Bronchial epithelial cell (primary cell): ENCODE measurements at places on chromosomes 1 and 21. TPM values are rescaled to one million over a fixed set of nuclear protein-coding genes. Genes with fewer than 3 reads are reported as not detected.
A peak's percentile ranks its signal among the peaks of the same experiment; 100 is the strongest.

DNA sequence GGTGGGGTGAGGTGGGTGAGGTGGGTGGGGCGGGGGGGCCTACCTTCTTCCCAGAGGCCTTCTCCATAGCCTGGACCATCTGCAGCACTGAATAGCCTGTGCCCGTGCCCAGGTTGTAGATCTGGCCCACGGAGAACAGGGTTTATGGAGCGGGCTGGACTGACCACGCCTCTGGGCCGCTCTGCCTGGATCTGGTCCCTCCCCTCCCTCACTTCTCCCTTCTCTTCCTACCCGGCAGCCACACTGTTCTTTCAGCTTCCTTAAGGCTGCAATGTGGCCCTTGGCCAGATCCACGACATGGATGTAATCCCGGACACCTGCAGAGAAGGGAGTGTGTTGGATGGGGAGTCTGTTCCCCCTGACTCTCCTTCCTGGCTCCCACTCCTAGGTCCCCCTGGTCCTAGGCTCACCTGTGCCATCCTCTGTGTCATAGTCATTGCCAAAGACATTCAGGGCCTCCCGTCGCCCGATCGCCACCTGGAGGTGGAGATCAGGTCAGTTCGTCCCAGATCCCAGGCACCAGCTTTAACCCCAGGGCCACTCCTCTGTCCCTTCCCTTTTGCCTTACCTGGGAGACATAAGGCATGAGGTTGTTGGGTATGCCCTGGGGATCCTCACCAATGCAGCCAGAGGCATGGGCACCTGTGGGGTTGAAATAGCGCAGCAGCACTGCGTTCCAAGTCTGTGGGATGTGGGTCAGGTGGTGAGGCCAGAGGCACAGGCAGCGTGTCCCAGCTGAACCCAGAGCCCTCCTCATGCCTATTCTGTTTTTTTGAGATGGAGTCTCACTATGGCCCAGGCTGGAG lies 3.9 kb downstream of the GALE start:
- no peak for DNase-seq

DNA sequence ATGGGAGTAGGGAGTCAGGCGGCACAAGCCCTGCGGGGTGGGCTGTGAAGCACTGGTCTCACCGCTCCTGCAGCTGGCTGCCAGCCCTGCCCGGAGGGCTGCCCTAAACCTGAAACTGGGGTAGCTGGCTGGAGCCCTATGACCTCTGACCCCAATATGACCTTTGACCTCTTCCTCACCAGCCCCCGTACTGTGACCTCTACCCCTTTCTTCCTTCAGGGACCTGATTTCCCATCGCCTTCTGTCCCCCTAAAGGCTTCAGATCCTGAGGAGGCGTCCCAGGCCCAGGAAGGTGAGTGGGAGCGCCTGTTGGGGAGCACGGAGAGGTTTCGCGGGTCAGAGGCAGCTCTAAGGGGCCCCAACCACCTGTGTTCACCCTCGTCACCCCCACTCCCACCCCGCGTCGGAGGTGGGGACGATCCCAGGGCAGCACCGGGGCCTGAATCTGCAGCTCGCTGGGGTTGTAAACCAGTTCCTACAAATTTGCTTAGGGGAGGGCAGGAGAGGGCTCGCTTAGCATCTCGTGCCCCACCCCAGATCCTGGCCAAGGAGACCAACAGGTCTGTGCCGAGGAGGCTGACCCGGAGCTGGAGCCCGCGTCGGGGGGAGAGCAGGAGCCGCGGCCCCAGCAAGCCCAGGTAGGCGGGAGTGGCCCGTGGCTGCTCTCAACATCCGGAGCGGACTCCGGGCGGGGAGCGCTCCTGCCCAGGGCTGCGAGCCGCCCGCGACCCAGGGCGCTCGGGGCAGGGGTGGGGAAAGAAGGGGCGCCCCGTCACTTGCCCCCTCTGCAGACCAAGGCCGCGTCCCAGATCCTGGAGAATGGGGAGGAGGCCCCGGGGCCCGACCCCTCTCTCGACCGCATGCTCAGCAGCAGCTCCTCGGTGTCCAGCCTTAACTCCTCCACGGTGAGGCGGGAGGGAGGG lies 7.3 kb downstream of the SYTL1 start:
- DNase-seq = peak; percentile 79

DNA sequence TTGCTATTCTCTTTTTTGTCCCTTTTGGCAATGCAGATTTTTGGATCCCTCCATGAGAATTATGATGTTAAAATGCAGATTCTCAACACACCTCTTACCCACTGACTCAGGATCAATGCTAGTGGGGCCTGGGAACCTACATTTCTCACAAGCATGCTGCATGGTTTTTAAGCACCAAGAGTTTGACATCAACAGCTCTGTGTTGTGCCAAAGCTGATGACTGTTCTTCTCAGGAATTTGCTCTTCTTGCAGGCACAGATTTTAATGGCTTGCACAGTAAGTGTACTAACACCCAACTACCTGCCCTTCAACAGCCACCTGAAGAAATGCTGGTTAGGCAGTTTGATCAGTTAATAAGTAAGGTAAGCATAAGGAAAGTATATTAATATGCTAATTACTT lies 468.7 kb downstream of the PTBP2 start:
- peak; percentile 65 for DNase-seq

DNA sequence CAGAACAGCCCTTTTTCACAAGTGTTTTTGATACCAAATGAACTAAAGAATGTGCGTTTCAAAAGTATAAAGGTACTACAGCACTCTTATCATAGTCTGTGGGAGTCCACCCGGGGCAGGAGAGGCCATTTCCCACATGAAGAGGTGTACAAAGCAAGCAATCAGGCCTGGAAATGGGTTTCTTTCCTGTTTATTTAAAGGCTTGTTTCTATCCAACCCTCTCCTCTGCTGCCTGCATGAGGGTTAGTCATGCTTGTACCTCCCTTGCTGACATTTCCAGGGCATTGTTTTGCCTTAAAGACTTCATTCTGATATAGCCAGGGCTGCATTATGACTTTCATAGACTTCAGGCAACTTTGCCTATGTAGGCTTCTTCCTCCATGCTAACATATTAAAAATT lies 11.6 kb downstream of the SELP start:
- peak; percentile 15 for DNase-seq

DNA sequence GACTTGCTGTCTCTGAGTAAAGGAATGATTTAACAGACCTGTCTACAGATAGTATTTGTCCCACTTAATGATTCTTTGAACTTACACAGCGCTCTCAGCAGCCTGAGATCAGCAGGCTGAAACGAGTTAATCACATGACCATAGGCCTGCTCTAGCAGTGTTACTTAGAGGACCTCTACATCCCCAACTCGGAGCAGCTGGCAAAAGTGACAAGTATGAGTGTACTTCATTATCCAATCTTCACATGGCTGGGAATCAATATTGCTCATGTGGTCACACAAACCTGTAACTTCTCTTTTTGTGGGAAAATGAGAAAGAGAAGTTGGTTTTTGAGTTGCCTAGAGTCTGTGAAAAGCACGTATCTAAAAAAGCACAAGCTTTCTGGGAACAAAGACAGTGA lies 11.4 kb upstream of the ATP13A2 start:
- DNase-seq = no peak

DNA sequence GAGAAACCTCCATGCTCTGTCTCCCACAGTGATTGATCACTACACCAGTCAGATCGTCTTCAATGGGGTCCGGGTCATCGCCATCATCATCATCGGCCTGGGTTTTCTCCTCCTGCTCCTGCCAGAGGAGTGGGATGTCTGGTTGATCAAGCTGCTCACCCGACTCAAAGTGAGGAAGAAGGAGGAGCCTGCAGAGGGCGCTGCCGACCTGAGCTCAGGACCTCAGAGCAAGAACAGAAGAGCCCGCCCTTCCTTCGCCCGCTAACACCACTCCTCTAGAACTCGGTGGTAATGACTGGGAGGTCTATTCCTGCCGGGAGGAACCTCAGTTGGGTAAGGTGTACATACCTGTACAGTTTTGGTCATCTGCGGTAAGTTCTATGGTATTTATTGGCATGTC lies 50.3 kb upstream of the COA6 start:
- DNase-seq = peak; percentile 30

DNA sequence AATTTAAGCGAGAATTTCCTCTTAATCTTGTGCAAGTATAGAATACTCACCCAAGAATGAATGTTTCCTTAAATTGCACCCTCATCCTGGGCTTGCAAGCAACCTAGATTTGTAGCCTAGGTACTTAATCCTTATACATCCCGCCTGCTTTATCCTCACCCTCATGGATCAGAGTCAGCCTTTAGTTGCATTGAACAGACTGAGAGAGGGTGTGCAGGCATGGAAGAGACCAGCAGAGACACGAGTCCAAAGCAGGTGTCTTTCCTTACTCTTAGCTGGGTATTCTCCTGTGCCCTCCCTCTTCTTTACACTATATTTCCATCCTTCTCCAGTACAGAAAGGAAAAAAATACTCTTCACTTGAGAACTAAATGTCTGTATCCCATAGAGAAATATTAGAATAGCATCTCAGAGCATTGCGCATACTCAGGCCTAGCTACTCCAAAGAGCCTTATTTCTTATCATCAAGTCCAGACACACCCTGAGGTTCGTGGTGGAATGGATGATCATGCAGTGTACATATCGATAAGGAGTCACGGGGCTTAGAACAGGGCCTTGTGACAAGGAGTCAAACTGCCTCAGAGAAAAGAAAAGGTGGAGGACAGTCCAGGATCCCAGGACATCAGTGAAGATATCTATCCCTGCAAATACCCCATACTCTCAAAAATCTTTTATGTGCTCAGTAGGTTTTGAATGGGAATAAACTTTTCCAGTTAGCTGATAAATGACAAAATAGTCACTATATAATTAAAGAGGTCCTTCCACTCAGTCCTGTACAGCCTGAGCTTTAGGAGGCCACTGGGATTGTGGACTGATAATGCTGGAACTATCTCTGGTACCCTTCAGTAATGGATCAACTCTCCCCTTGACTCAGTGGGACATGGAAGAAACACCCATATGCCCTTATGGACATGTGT lies 297.9 kb downstream of the GRIK1 start:
- no peak for DNase-seq

DNA sequence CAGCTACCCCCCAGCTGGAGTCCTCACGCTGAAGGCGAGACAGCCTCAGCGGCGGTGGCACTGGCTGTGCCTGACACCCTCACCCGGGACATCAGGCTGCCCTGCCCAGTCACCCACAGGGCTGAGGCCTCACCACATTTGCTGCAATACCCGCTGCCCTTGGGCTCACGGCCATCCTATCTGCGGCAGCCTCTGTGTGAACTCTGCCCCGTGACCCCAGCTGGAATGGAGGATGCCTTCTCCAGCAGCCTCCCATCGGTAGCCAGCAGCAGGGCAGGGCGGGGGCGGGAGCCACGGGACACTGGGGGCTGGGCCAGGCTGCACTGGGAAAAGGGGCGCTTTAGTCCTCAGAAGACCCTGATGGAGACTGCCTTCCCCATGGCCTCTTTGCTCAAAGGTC lies 112.4 kb upstream of the ZBTB40 start:
- DNase-seq = no peak

DNA sequence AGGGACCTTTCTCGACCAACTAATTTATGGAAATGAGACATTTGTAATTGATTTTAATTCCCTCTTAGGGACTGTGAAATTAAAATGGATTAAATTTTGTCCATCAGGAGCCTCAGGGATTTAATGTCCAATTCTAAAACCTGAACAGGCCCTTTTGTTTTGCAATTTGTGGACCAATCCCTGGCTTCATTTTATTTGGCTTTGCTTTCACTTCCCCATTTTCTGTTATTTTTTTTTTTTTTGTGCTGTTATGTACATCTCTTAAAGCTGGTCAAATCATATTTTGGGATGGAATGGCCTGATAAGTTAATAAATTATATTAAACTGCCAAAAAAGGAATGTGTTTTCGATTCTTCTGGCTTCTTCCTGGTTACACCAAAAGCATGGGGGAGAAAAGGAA lies 28.9 kb downstream of the ZSCAN20 start:
- DNase-seq = no peak

GRCh38 chr1:212291505-212292134 lies 6.4 kb downstream of the PPP2R5A start:
- DNase-seq = peak; percentile 72

- DNase-seq = no peak
These were observed 69.1 kb upstream of the GADD45A start for GRCh38 chr1:67615886-67616285.

Gene MAP3K6
- 12.1 and 17.2 TPM in 2 replicates for total RNA-seq

Gene CNR2
- not detected in 2 replicates for total RNA-seq

Gene OR10Z1
- not detected in 2 replicates for total RNA-seq

Gene DSTYK
- 11.3 and 13.7 TPM in 2 replicates for total RNA-seq

Gene GPR161
- total RNA-seq = 7.4 and 8.2 TPM in 2 replicates

Gene KCNE2
- total RNA-seq = not detected in 2 replicates
